ENCODE measurements at places on chromosomes 1 and 21. TPM values are rescaled to one million over a fixed set of nuclear protein-coding genes. Genes with fewer than 3 reads are reported as not detected.

DNA sequence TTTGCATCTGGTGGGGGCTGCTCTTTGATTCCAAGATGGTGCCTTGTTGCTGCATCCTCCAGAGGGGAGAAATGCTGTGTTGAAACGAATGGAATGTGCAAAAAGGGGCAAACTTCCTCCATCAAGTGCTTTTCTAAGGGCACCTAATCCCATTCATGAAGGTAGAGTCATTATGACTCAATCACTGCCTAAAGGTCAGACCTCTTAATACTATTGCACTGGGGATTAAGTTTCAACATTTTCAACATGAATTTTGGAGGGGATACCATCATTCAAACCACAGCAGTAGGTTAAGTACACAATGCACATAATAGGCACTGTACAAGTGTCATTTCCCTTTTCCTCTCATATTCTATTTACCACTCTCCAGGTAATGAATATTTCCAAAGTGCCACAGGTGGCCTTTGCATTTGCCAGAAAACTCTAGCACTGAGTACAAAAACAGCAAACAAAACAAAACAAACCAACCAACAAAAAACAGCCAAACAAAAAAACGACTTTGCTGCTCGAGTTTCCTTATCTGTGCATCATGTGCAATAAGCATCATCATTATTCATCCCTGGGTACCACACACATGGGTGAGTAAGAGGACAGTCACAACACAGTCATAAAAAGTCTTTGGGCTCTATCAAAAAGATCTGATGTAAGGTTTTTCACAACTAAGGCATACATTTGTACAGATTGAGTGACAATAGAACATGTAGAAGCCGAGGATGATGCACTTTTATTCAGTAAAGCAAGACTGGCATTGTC lies 42.5 kb downstream of the IFI44 start:
- DNase-seq: no peak

GRCh38 chr21:25910809-25911208 lies 176.0 kb downstream of the GABPA start:
- no peak for DNase-seq

GRCh38 chr1:197844651-197845050 lies 57.8 kb upstream of the C1orf53 start:
- no peak for DNase-seq

- no peak for DNase-seq
These were observed 7.7 kb upstream of the HTR1D start for GRCh38 chr1:23224739-23225648.

- DNase-seq: no peak
These were observed 177.1 kb downstream of the NEGR1 start for GRCh38 chr1:72105201-72105600.

DNA sequence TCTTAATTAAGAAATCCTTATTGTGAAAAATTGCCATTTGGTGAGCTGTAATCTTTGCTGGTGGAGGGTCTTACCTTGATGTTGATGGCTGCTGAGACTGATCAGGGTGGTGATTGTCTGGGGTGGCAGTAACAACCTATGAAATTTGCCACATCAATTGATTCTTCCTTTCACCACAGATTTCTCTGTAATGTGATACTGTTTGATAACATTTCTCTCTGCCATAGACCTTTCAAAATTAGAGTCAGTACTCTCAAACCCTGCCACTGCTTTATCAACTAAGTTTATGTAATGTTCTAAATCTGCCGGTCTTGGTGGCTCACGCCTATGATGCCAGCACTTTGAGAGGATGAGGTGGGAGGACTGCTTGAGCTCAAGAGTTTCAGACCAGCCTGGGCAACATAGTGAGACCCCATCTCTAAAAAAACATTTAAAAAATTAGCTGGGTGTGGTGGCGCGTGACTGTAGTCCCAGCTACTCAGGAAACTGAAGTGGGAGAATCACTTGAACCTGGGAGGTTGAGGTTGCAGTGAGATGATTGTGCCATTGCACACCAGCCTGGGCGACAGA lies 5.0 kb downstream of the KPNA6 start:
- DNase-seq: peak; percentile 18

DNA sequence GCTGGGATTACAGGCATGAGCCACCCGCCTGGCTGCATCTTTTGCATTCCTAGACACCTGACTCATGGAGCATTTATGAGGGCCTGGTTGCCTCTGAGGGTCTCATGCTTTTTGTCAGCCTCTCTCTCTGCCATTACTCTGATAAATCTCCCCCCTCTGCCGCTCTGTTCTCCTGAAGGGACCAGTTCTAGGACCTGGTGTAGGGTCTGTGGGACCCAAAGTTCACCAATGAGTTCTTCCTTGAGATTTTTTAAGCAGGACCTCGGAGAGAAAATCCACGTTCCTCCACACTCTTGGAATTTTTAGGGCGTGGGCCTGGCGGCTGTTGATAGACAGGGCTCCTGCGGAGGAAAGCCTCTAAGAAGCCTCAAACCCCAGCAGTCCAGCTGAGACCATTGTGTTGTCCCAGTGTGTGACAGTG lies 91.9 kb upstream of the ERRFI1 start:
- no peak for DNase-seq

GRCh38 chr1:10943991-10944730 lies 68.3 kb upstream of the TARDBP start:
- DNase-seq: no peak

GRCh38 chr1:12097321-12097720 lies 34.2 kb downstream of the TNFRSF8 start:
- no peak for DNase-seq

GRCh38 chr1:100866041-100866900 lies 28.4 kb downstream of the EXTL2 start:
- DNase-seq: no peak

DNA sequence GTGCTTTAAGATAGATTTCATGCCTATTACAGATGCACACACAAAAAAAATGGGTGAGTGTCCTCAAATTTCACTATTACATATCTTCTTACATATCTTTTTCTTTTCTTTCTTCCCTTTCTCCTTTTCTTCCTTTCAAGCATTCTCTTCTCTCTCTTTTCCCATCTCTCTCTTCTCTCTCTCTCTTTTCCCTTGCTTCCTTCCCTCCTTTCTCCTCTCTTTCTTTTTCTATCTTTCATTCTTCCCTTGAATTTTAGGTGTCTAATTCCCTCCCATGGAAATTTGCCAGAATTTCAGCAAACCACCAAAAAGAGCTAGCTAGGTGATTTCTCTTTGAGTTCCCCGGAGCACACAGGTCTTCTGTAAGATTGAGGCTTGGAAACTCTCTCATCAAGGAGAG lies 395.3 kb upstream of the RUNX1 start:
- DNase-seq: no peak

GRCh38 chr1:6688757-6689156 lies 12.9 kb downstream of the DNAJC11 start:
- no peak for DNase-seq

- no peak for DNase-seq
These were observed 745 bp downstream of the PARP1 start for GRCh38 chr1:226407199-226407496.

- no peak for DNase-seq
These were observed 5.8 kb upstream of the SRP9 start for GRCh38 chr1:225771661-225772322.

DNA sequence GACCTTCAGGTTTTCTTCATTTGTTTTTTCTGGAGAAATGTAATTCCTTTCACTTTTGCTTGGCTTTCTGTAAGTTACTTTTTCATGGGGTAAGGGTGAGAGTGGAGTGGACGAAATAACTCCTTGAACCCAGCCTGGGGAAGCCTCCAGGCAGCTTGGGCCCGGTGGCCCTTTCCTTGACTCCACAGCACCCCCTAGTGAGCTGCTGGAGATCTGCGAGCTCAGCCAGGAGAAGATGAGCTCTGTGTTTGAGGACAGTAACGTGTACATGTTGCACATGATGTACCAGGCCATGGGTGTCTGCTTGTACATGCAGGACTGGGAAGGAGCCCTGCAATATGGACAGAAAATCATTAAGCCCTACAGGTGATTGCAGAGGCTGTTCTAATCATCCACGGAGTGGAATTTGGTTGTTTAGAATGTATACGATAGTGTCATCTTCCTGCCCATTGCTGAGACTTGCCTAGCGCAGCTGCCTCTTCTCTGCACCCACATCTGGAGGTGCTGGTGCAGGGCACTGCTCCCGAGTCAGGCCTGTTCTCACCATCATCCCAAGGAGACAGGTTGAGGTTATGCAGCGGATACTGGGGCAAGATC lies 51.0 kb downstream of the SMYD2 start:
- peak; percentile 78 for DNase-seq

- no peak for DNase-seq
These were observed 487.5 kb upstream of the CHRM3 start for GRCh38 chr1:238898856-238899255.

DNA sequence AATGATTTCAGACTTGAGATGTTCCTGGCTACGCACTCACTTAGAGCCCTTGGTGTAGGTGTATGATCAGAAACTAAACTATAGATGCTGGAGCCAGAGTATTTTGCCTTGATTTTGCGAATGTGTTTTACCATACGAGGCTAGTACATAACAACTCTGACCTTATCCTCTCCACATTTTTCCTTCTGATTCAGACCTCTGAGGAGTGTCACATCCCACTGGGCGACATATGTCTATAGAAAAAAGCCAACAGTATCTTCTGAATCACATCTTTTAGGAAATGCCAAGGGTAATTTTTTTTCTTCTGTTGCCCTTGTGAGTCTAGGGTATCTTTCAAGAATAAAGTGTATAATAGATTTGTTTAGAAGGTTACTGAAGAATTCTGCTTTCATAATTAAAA lies 49.6 kb downstream of the AK4 start:
- no peak for DNase-seq

DNA sequence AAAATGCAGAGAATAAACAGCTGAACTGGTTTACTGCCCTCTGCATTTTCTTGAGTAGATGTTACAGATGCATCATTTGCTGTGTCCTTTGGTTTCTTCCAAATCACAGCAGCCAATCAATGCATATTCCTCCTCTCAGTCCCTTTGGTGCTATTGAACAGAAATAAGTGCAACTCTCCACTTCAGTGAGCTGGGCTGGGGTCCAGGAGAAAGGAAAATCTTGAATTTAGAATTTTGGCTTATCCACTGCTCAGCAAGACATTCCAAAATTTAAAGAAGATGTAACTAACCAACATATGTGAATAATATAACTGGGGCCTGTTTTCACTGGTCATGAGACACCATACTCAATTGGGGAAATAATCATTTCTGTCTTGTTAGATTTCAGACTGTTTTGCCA lies 39.2 kb downstream of the PRMT6 start:
- no peak for DNase-seq

GRCh38 chr1:55426619-55427018 lies 211.5 kb upstream of the USP24 start:
- DNase-seq: no peak

- DNase-seq: peak; percentile 73
These were observed 729 bp downstream of the APP start for GRCh38 chr21:26169611-26170470.

DNA sequence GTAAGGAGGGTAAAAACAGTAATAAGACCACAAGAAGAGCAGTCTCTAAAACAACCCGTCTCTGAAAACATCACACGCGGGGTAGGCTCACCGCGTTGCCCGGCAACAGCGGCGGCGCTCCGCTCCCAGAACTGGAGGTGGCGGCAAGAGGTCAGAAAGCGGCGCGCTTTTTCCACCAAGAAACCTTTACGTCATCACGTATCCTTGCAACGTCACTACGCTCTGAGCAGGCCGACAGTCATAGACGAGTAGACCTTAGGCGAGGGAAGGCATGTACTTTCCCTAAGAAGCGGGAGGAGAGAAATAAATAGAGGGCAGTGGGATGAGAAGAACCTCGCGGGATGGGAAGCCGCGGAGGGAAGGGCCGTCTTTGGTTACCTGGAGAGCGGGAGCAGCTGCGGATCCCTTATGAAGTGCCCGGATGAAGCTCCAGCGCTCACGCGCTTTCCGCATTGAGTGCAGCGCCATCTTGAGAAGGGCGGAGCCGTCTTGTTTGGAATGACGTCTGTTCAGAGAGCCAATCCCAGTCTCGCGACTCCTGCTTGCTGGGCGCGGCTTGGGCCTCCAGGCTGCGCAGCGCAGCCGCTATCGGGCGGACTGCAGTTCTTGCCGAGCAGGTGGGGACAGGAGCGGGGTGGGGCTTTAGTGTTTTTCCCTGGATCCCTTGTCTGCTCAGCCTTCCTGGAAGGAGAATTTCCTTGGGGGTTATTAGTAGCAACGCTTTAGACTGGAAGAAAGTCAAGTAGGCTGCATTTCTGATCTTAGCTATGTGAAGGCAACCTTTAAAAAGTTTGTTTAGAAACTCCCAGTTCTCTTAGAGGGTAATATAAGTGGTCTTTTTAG lies at the start of gene WARS2:
WARS2 (minus strand) TSS at position 477 of the 843 bp plus-strand sequence; CDS start at position 468, 9 bp downstream.
- peak; percentile 94 for DNase-seq

DNA sequence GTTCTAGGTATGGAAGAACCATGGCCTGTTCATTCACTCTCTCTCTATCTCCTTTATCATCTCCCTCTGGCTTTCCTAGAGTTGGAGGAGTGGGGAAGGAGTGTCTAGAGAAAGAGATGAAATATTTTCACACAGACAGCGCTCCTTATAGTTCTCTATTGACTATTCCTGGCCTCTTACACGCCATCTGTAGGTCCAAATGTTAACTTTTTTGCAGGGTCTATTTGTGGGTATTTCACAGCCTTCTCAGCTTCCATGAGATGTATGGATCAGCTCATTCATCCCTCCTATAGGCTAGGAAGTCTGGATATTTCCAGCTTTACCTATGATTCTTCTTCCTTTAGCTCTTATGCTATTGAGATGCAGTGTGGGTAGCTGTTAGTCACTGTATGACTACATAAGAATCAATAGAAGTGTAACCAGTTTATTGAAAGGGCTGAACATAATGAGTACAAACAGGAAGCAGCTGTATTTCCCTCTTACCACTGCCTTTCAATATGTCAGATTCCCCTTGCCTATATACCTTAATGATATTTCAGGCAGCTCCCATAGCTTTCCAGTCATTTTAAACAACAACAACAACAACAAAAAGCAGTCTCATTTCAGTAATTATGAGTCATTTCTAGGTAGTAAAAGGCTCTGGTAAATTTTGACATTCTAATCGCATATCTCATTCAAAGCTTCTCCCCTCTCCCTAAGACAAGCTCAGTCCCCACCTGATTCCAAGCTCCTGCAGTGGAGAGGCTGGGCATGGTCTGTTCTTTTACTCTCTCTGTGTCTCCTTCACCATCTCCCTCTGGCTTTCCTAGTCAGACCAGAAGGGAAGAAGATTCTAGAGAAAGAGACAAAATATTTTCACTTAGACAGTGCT lies 149.5 kb downstream of the TTLL7 start:
- DNase-seq: no peak

GRCh38 chr1:26184086-26184485 lies 6.3 kb upstream of the CATSPER4 start:
- no peak for DNase-seq

Gene MARK1
- total RNA-seq: not detected

Gene SELP
- 0.50 TPM for total RNA-seq

Gene PHTF1
- total RNA-seq: 12.2 TPM

Measured in activated CD4-positive, alpha-beta T cell treated with anti-CD3 and anti-CD28 coated beads for 36 hours (primary cell).